MV-4-11 (cell line): ENCODE measurements at places on chromosomes 1 and 21.

- DNase-seq, result no peak
These were observed 38.7 kb upstream of the LRRC8C start for GRCh38 chr1:89594096-89594740.

GRCh38 chr21:15870819-15871218 is 141.0 kb downstream of the USP25 start:
- no peak for DNase-seq

GRCh38 chr1:29364101-29364678 is 127.9 kb downstream of the PTPRU start:
- DNase-seq, result no peak

DNA sequence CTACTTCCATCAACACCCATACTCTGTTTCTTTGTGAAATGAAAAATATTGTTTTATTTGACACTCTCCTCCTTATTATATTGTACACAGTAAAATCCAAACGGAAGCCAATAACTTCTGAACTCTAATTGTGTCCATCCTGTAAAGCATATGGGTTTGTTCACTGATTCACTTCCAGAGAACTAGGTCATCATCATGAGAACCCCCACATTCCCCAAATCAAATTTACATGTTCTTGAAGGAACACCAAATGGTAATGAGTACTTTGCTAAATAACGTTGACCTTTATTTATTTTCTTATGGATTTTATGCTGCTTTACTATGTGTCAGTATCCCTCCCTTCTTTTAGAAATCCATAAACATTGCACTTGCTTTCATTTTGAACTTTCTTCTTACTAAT is 213.4 kb upstream of the CACYBP start:
- no peak for DNase-seq
